ENCODE measurements at places on chromosomes 11 and 22.
A peak's percentile ranks its signal among the peaks of the same experiment; 100 is the strongest.

GRCh38 chr11:69123593-69124545, 31.9 kb upstream of the SMIM38 start:
- DNase-seq: no peak

DNA sequence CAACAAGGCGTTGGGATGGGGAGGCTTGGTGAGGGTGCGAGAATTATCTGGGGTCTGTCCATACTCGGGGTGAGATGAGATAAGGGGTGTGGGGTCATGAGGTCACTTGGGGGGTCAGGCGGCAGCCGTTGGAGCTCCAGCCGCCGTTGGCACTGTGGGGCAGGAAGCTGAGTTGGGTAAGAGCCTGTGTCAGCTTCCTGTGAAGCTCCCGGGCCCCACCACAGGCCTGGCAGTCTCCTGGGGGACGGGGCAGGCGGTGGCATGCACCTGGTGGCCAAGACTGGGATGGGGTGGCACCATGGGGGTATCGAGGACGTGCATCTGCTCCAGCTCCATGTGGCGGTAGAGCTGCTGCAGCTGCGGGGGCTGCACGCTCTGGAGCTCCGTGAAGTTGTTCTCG, 7.1 kb upstream of the MYBPC3 start:
- no peak for DNase-seq

DNA sequence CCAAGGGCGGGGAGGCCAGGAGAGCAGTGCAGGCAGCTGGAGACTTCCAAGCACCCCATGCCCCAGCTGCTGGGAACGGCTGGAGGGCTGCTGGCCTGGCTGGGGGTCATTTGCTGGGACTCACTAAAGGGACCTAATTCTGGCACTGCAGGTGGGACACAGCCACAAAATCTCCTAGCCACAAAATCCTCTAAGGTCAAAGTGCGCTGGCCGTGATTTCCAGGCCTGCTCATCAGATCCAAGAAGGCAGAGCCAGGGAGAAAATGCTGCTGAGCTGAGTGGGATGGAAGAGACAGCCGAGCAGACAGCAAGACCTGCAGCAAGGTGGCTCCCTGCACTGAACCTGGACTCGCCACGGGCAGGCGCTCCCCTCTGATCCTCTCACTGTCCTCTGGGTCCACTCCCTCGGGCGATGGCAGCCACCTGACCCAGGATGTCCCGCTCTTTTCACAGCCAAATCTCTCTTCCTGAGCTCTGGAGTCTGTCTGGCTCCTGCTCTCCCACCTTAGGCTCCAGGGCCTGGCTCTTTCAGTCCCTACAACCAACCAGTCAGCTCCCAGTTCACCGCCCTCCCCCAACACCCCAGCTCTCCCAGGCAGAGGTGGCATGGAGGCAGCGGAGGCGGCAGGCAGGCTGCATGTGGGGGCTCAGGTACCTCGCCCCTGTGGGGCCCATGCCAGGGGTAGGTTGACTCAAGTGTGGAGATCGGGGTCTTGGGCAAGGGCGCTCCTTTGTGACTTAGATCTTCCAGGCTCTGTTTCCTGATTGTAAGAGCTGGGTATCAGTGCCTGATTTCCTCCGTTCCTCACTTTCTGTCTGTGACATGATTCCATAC, 14.5 kb downstream of the OVOL1 start:
- DNase-seq: no peak

DNA sequence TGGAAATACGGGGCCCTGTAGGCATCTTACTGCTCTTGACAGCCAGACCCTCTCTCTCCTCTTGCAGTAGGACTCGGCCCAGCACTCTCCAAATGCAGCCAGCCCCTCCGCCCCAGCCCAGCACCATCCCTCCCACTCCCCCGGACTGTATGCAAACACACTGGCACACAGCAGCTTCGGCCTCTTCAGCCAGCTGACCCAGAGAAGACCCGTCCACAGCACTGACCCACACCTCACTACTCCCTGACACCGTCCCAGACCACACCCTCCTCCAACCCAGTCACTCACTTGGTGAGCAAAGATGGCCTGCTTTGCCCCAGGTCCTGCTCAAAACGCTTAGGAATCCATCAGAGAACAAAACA, 164.6 kb downstream of the IGLL1 start:
- no peak for DNase-seq

DNA sequence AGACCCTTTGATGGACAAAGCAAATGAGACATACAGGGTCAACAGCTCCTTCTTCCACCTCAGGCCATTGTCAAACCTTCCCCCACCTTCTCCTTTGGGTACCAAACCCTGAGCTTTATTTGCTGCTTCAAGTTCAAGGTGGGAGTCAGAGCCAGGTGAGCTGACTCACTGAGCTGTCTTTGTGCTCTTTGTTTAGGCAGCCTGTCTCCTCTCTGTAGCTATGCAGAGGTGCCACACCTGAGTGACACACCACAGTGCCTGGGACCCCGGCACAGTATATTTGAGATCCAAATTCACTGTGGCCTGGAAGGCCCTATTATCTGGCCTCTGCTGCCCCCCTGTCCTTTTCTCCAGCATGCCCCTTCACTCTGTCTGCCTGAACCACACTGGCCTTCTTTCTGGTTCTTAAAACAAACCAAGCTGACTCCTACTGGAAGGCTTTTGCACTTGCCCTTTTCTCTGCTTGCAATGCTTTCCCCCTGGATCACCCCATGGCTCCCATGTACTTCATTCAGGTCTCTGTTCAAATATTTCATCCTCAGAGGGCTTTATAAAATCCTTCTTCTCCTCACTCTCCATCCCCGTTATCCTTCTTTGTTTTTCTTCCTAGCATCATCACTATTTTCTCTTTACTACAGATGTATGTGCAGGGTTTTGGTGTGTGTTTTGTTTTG, 16.1 kb downstream of the LMO2 start:
- no peak for DNase-seq

DNA sequence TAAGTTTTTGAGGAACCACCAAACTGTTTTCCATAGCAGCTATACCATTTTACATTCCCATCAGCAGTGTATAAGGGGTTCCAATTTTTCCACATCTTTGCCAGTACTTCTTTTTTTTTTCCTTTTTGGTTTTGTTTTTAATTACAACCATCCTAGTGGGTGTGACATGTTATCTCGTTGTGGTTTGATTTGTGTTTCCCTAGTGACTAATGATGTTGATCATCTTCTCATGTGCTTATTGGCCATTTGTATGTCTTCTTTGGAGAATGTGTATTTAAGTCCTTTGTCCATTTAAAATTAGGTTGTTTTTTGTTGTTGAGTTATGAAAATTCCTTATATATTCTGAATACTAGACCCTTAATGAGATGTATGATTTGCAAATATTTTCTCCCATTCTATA, 59.3 kb downstream of the STIM1 start:
- DNase-seq: no peak

DNA sequence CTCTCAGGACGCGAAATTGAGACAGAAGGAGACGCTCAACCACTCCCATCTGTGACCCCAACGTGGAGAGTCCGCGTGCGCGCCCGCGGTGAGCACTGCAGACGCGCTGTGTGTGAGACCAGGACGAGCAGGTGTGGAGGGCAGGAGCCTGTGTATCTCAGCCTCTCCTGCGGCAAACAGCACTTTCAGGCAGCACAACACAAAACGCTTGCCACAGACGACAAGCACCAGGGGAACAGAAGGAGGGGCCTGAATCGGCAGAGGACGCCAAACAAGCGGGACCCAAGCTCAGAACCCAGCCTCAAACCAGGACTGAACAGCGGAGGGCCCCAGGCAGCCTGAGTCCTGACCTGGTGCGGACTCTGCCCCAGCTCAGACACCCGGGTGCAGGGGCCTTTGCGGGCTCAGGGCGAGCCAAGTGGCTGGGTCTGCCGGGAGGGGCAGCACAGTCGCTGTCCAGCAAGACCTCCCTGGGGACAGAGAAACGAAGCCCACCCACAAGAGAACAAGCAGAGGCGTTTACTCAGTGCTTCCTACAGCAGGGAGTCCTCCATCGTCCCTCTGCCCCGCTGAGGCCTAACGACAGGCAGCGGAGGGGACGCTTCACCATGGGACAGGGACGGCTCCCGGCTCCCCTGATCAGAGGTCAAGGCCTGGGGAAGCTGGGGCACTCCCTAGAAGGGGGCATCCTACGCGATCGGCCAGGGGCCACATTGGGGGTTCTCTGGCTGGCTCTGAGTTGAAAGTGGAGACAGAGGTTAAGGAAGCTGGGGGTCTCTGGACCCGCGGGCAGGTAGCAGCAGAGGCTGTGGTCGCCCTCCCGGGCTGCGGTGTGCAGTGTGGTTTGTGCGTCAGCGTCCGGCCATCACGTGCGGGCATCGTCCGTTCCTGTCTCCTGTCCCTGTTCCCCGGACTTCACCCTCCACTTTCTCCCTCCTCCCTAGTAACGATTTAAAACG, 560.8 kb downstream of the BRD1 start:
- DNase-seq: no peak

- peak; percentile 9 for DNase-seq
Observed at GRCh38 chr11:102422817-102423712, 29.5 kb downstream of the TMEM123 start.

DNA sequence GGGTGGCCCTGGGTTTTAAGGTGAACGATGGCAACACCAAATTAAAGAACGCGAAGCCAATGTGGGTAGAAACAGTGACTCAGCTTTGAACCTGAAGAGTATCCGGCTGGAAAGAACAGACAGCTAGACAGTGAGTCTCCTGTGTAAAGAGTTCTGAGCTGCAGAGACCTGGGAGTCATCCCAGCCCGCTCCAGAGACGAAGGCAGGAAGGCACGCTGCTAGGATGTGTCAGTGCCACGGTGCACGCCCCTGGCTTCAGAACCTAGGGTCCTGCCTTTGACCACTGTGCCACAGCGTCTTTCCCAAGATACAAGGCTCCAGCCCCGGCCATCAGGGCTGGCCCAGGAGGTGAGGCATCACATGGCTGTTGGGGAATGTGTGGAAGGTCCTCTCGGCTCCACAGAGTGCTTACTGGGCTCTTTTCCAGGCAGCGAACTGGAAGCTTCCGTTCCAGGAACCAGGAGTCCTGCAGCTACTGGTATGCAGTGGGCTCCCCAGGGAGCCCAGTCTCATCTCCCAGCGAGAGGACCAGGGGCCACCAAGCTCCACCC, 29.9 kb downstream of the LRFN4 start:
- no peak for DNase-seq

GRCh38 chr11:73789279-73789670, 1.6 kb downstream of the MRPL48 start:
- DNase-seq: no peak

DNA sequence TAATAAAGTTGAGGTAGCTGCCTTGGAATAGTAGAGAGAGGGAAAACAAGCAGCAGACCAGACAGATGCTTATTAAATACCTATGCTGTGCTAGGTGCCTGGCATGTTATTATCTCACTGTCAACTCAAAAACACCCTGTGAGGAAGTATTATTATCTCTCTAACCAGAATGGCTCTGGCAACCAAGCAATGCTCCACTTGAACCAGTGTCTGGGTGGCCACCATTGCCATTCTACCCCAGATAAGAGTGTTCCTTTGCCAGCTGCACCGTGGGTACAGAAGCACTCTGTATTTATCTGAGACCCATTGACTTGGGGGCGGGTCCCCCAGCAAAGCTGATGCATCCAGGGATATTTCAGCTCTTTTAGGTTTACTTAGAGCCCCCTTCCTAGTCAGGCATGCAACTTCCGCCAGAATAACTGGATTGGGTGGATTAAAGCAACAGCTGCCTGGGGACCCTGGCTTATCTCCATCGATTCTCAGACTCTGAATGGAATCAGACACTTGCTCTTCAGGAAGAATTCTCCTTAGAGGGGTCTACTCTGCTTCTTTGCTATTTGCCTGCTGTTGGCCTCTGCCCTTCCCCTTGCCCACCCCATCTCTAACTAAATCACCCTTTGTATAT, 49.1 kb downstream of the RCN1 start:
- DNase-seq: peak; percentile 23

DNA sequence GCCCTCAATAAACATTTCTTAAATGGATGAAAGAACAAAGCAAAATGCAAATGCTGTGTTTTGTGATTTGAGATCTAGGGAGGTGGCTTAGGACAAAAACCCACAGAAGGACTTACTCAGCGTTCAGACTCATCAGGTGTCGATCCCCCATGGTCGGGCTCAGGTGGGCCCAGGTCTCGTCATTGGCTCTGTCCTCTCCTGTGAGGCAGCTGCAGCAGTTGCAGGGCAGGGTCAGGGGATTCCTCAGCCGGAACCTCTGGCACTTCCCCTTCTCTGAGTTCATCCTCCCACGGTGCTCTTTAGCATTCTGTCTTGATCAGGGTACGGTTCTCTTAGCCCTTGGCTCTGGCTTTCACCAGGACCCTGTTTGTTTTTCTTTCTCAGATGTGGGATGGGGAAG, 14.0 kb upstream of the ACR start:
- no peak for DNase-seq

- no peak for DNase-seq
Observed at GRCh38 chr11:27882066-27882697, 181.9 kb upstream of the BDNF start.

DNA sequence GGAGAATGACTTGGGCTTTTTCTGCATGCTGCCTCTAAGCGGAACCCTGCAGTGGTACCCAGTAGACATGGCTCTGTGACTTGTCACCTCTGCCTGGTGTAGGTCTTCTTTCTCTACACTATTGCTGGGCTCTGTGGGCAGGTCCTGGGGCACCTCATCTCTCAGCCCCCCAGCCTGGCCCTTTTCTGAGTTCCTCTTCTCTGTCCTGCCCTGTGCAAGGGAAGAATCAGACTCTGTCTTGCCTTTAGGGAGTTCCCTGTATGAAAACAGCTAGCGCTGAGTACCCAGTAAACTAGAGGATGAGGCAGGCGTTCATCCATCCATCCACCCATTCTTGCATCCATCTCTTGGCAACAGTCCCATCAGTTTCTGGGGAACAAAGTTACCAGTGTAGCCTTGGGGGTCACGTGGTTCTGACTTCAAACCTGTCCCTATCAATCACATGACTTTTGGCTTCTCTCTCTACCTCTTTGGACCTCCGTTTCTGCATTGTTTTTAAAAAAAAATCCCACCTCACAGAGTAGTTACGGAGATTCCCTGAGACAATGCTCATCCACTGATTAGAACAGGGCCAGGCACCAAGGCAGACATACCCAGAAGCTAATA, 86.4 kb upstream of the WNT11 start:
- DNase-seq: peak; percentile 98

GRCh38 chr22:29061773-29062172, at the start of gene C22orf31:
TSS of gene C22orf31 (minus strand) at chr22:29061831. CDS start at chr22:29061792, 39 bp downstream.
- no peak for DNase-seq

DNA sequence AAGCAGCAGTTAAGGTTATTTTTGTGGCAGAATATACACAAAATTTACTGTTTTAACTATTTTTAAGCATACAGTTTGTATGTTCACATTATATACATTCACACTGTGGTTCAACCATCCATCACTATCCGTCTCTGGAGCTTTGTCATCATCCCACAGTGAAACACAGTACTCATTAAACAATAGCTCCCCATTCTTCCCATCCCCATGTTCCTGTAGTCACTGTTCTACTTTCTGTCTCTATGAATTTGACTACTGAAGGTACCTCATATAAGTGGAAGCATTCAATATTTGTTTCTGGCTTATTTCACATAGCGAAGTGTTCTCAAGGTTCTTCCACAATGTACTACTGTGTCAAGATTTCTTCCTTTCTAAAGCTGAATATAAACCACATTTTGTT, 32.6 kb downstream of the ZBTB44 start:
- no peak for DNase-seq

All from SJCRH30 (cell line).